ENCODE measurements at places on chromosomes 12 and 14.
A peak's percentile ranks its signal among the peaks of the same experiment; 100 is the strongest.

DNA sequence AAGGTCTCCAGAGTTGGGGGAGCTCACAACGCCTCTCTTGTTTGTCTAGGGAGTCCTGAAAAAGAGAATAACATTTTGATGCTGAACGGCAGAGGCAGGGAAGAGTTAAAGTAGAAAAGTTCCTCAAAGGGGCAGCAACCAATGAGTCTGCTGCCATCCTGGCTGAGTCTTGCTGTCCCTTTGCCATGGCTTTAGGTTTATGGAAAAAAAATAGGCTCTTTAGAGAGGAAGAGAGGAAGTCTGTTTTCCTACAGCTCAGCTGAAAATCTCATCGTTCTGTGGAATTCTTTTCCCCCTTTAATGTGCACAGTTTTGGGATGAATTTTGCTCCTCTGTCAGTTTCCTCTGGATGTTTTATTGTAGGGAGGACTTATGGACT, 314.8 kb upstream of the TBX3 start:
- no peak for DNase-seq

GRCh38 chr14:24838945-24839616, 205.1 kb upstream of the GZMB start:
- DNase-seq = no peak

DNA sequence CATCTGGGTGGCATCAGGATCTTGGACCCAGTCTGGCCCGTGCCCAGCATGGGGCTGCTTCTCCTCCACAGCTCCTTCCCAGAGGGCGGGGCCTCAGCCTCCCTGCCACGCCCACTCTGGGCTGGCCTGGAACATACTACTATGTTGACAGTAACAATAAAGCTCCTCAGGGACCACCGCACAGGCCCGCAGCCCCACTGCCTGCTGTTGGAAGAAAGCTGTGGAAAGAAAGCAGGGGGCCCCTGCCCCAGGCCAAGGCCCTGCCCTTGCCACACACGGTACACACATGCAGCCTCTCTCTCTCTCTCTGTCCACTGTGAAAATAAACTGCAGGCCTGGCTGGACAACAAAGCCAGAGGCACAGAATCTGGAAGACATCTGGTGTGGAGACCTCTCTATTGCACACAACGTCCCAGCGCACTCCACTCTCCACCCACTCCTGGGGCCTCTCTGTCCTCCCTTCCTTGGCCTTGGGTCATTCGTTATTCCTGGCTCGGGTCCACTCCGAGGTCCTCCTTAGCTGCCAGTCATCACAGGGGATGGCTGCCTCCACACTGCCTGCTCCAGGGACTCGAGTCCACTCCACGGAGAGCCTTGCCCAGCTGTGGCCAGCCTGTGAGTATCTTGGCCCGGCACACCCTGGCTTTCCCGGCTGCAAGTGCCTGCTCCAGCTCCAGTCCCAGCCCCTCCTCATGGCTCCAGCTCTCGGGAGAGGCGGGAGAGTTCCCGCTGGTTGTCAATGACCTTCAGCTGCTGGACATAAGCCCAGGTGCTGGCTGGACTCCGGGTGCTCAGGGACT, 11.8 kb upstream of the ENDOU start:
- DNase-seq = no peak

- DNase-seq = no peak
Observed at GRCh38 chr14:97458661-97459579, 661.7 kb downstream of the VRK1 start.

DNA sequence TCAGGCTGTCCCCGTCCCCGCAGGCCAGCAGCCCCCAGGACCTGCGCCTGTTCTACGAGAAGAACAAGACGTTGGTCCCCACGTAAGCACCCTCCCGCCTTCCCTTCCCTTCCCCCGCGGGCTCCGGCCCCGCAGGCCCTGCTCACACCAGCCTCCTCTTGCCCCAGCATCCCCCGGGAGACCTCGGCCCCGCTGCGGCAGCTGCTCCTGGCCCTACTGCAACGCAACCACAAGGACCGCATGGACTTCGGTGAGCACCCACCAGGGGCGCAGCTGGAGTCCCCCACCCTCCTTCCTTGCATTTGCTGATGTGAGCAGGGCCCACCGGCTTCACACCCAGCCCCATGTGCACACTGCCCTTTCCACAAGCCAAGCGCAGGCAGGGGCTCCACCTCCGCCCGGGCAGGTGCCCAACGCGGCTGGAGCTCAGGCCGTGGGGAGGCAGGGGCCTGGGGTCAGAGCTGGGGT, 15.4 kb downstream of the ULK1 start:
- DNase-seq = no peak

DNA sequence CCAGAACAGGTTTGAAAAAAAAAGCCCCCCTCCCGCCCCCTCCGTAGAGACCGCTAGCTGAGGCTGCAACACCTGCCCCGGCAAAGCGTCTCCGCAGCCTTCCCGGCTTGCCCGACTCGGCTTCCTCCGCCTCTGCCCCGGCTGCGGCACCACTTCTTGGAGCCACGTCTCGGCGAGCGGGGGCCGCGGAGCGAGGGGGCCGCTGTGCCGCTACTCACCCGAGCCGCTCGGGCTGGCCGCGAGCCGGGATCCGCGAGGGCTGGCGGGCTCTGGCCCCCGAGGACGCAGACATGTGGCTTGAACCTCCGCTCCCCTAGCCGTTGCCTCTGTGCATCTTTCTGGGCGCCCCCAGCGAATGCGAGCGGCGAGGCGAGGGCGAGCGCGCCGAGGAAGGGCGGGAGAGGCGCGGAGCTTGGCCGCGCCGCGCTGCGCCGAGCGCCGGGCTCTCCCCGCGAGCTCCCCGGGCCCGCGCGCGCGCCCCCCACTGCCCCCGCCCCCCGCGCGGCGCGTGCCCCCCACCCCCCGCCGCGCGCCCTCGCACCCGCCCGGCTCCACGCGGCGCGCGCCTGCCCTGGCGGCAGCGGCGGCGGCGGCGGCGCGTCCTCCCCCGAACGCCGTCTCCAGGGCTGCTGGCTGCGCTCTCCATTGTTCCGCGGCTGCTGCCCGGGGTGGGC, 249.5 kb downstream of the APAF1 start:
- no peak for DNase-seq

GRCh38 chr12:46825591-46826414, at the start of gene SLC38A4:
SLC38A4 (minus strand) TSS chr12:46825997; CDS start chr12:46793071, 32,926 bp downstream.
- DNase-seq = no peak

DNA sequence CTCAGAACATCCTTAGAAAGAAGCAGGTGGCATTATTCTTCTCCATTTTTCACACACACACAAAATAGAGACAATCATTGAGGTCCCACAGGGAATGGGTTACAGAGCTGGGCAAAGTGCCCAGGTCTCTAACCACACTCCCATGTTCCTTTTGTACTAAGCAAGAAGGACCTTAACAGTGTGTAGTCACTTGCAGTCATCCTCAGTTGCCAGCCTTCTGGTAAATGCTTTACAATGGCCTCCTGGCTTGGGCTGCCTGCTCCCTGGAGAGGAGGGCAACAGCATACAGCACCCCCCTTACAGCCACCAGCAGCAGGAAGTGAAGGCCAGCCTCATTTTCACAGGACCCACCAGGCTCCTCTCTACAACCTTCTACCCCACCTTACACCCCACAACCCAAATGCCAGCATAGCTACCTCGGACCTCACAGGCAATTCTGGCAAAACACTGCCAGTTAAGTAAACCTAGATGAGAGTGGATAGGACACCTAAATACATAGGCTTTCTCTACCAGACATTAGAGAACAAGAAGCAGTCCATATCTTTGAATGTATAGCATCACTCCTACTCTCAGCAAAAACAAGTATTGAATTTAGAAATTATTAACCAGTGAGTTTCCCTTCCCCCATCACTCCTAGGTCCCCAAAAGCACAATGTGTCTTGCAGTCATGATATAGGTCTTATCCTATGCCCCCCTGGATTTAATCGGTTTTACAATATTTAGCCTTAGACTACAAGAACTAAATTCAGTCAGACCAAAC, 88.1 kb downstream of the PPP2R5E start:
- no peak for DNase-seq

DNA sequence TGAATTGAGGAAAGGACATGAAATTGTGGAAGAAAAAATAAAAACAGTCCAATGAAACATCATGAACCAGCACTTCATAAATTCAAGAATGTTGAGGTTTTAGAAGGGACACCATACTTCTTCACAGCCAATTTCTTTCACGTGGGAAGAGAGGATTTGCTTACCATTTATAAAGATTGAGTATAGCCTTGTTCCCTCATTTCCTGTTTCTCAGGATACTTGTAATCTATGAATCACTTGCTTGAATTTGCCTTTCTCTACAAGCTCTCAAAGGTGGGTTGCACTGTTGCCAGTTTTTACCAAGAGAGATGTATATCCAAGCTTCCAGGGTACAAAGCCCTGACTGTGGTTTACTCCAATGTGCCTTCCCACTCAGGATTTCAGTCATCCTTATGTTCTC, 116.1 kb downstream of the DUSP6 start:
- no peak for DNase-seq

GRCh38 chr12:47088021-47088944, 8.5 kb upstream of the AMIGO2 start:
- peak; percentile 94 for DNase-seq

DNA sequence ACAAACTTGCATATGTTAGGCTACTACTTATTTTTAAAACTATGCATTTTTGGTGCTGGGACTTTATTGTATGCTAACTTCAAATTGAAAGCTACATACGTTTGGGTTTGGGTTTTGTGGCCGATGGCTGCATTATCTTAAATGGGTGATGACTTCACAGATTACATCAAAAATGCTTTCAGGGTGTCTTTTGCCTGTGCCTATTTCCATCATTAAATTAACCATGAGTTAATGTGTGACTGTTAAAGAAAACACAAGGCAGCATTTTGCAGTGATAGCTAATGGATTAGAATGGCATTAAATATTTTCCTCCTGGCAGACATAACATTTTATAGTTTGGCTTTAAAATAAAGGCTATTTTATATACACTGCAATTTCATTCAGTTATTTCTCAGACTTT, 352.3 kb downstream of the EGLN3 start:
- DNase-seq = no peak

DNA sequence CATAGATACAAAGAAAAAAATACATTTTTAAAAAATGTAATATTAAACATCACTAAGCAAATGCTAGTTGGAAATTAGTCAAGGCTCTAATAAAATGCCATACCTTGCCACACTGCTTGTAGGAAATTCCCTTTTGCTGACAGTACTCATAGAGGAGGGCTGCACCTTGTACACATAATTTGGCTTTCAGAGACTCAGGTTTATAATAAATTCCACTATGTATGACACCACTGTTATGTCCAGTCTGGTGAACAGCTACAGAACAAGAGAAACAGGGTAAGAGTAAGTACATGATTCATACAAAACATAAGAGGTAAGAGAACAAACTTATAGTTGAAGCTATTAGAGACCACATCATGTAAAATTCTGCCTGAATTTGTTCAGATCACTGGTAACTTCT, 10.1 kb downstream of the L2HGDH start:
- DNase-seq = no peak

- DNase-seq = no peak
Observed at GRCh38 chr12:112686373-112686772, 105.2 kb upstream of the RPH3A start.

- DNase-seq = no peak
Observed at GRCh38 chr12:101927036-101927435, 49.7 kb downstream of the DRAM1 start.
